Psoas muscle (tissue), 8 donors: ENCODE measurements at places on chromosomes 3 and 15.
A peak's percentile ranks its signal among the peaks of the same experiment; 100 is the strongest.

GRCh38 chr3:38098376-38098723, 38.6 kb downstream of the ACAA1 start:
- no peak for DNase-seq

DNA sequence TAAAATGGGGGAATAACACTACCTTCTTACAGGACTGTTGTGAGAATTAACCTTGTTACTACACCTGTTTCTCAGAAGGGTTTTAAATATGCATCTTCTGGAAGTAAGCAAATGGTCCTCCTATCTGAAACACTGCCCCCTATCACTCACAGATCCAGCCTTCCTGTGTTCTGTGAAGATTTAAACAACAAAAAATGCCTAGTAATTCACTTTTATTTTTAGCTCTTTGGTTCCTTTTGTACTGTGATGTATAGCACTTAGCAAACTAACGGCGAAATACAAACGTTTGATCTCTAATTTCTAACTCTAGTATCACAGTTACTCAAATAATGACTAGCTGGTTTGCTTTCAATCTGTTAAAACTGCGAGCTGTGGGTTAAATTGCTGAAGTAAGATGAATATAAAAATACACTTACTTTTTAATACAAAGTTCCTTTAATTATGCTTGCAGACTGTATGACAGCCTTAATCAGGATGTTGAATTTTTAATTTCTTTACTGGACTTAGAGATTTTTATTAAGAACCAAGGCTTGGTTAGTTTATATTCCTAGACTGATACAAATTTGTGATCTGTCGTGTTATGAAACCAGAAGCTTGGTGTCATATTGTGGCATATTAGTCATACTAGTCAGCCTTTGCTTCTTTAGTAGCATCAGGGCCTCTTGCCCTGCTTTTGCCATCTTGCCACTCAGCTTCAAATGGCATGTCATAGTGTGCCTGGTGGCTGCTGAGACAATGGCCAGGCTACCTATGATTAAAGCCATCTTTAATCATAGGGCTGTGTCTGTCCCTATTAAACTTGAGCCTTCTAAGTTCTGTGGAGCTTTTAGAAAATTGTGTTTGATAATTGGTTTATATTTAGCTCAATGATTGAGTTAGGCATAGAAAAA, 9.2 kb downstream of the EIF3J start:
- DNase-seq = no peak

DNA sequence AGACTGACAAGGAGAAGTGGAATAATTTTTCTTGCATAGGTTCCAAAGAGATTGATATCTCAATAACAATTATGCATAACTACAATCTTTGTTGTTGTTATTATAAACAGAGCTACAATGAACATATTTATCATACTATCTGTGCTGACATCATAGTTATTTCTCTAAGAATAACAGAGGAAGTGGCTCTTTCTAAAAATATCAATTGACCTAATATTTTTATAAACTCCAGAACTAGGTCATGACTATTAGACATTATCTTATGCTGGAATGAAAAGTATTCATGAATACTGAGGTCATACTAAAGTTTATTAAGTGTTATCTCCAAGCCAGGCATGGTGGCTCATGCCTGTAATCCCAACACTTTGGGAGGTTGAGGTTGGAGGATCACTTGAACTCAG, 114.1 kb downstream of the DCLK3 start:
- DNase-seq = no peak

GRCh38 chr3:159806412-159806811, 182.2 kb upstream of the IL12A start:
- peak; percentile 50 for DNase-seq

- no peak for DNase-seq
Observed at GRCh38 chr3:164658125-164658524, 420.2 kb downstream of the SI start.
